Smooth muscle cell of the brain vasculature (primary cell): ENCODE measurements at places on chromosomes 4 and X.

- no peak for DNase-seq
Observed at GRCh38 chrX:40202456-40202855, 104.7 kb upstream of the BCOR start.

- DNase-seq: no peak
Observed at GRCh38 chr4:156473151-156473550, 498.4 kb downstream of the PDGFC start.

DNA sequence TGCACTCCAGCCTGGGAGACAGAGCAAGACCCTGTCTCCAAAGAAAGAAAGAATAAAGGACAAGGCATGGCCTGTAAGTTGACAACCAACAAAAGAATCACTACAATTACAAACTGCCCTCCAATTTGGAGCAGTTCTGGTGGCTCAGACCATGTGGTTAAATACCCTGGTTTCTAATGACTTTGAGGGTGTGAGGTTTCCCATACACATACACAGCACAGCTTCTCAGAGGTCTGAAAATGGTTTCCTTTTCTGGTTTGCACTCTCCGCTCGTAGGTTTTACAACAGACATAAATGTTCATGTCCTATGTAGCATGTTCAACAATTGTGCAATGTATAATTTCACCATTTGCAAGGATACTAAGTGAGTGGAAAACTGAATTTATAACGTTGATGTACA is 34.2 kb upstream of the MXRA5 start:
- no peak for DNase-seq

DNA sequence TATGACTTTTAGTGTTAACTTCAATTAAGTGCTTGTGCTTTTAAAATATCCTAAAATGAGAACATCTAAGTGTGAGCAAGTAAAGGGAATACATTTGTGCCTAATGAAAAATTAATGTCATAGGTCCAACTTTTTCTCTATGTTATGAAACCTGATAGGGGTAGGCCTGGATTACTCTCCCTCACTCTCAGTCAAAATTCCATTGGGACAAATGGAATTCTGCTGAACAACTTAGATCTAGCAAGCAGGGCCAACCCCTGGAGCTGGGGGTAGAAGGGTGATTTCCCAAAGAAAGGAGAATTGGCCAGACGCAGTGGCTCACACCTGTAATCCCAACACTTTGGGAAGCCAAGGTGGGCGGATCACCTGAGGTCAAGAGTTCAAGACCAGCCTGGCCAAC is 67.4 kb downstream of the EDNRA start:
- DNase-seq: no peak

DNA sequence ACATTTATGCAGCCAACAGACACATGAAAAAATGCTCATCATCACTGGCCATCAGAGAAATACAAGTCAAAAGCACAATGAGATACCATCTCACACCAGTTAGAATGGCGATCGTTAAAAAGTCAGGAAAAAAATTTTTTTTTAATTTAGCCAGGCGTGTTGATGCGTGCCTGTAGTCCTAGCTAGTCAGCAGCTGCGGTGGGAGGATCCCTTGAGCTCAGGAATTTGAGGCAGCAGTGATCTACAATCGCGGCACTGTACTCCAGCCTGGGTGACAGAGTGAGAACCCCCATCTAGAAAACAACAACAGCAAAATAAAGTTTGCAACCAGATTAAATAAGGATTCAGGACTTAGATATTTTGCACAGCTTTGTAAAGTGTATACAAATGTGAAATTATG is 65.7 kb upstream of the ALG13 start:
- DNase-seq: no peak

DNA sequence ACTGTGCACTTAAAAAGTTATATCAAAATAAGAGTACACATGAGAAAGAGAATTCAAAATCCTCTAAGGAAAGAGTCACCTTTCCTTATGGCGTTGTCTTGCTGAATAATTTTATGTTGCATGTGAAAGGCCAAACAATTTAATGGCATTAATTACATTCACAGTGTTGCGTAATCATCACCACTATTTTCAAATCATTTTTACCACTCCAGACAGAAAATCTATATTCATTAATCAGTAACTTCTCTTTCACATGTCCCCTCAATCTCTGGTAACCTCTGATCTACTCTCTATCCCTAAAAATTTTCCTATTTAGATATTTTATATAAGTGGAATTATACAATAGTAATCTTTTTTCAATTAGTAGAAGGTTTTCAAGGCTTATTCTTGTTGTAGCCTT is 283.0 kb downstream of the CXXC4 start:
- no peak for DNase-seq

DNA sequence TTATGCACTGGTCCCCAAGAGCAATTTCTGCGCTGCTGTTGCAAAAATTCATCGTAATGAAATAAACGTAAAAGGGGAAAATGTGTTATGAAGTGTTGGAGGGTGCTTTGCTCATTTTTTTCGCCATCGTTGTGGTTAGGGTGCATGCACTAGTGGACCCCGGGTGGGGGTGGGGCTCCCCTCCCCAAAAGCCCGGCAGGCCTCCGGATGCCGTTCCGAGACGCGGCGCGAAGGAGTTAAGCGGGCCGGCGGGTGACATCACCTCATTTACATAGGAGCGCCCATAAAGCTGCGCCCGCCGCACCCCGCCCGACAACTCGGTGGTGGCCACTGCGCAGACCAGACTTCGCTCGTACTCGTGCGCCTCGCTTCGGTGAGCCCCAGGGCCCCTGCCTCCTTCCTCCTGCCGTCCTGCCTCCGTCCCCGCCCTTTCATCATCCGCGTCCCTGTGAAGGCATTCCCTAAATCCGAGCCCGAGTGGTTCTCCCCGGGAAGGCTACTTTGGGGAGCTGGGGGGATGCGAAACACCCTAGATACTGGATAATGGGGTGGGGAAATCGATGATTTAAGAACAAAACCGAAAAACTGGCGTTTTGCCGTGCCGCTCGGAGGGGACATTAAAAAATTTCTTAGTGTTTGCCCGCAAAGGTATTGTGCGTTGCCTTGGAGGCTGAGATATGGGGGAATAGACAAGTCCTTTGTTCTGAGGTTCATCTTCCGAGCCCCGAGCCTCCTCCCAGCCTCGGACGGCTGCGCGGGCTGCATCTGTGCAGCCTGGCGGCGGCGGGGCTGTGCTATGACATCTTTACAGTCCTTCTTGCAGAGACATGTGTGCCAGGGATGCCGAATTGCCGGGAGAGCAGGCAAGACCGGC is at the start of gene TMSB4X:
Gene TMSB4X (plus strand): TSS at position 315 of the 874 bp plus-strand sequence.
- DNase-seq: no peak

- DNase-seq: peak; percentile 82
Observed at GRCh38 chr4:70721747-70722146, at the start of gene RUFY3. Gene RUFY3, plus strand, starts transcription at chr4:70721964. Its CDS starts 610 bp downstream, at chr4:70722574.

GRCh38 chr4:84491481-84491880 is 7.6 kb downstream of the NKX6-1 start:
- DNase-seq: no peak
